Natural killer cell (primary cell): ENCODE measurements at places on chromosomes 4 and X. TPM values are rescaled to one million over a fixed set of nuclear protein-coding genes. Genes with fewer than 3 reads are reported as not detected.

Gene CENPVL2
- total RNA-seq: not detected

Gene TMEM255A
- 1.4 TPM for total RNA-seq

Gene NUP62CL
- total RNA-seq: 0.82 TPM

Gene BEX5
- total RNA-seq: 0.75 TPM

Gene RAB33A
- total RNA-seq: 3.2 TPM

DNA sequence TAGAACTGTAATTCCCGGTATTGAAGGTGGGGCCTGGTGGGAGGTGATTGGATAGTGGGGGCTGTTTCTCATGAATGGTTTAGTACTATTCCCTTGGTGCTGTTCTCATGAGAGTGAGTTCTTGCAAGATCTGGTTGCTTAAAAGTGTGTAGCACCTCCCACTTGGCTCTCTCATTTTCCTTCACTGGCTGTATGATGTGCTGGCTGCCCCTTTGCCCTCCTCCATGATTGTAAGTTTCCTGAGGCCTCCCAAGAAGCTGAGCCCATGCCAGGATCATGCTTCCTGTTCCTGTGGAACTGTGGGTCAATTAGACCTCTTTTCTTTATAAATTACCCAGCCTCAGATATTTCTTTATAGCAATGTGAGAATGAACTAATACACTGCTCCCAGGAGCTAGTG, 8.7 kb downstream of the ANXA10 start:
- no peak for DNase-seq

GRCh38 chr4:173736840-173737239, 206.8 kb upstream of the HAND2 start:
- DNase-seq: no peak

- DNase-seq: no peak
These were observed 53.6 kb downstream of the BLTP1 start for GRCh38 chr4:122205687-122206086.

DNA sequence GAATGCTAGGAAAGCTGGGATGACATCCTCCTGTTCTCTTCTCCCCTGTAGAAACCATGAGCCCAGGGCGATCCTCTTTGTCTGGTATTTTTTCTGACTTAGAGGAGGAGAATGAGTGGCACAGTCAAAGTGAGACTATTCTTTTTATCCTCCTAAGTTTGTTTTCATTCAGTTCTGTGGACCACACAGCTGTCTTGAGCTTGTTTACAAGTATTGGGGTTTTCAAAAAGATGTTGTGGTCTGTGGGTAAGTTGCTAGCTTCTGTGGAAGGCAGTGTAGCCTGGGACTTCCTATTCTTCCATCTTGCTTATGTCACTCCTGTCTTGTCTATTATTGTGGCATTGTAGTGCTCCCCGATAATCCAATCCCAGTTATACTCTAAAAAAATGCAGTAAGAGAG, 223.0 kb downstream of the PAPSS1 start:
- no peak for DNase-seq

- no peak for DNase-seq
These were observed 7.5 kb upstream of the KLHL5 start for GRCh38 chr4:39054497-39054896.

GRCh38 chr4:113591982-113592381, 169.6 kb downstream of the CAMK2D start:
- DNase-seq: no peak

- DNase-seq: no peak
These were observed 83.8 kb upstream of the ZIC3 start for GRCh38 chrX:137482136-137482535.
